ENCODE measurements at places on chromosomes 6 and 20.

DNA sequence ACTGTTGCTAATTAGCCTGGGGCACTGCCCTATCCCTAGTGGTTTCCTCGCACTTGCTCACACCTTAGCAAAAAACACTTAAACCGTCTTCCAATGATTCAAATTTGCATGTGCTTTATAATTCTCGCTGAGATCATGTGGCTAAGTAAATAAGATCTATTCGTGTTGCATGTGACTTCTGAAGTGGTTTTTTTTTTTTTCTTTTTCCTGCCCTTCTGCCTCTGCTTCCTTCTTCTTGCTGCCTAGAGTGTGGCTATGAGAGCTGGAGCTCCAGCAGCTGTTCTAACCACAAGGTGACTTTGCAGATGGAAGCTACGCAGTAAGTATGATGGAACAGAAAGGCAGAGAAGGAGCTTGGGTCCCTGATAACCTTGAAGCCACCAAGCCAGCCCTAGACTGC is 36.5 kb downstream of the SULF2 start:
- no peak for DNase-seq

- no peak for DNase-seq
Measured at GRCh38 chr6:127484212-127484863, 25.1 kb upstream of the KIAA0408 start.

- no peak for DNase-seq
Measured at GRCh38 chr6:165013701-165014100, 295.7 kb downstream of the C6orf118 start.

GRCh38 chr6:43738877-43739641 is 31.0 kb upstream of the VEGFA start:
- no peak for DNase-seq

- no peak for DNase-seq
Measured at GRCh38 chr6:54717849-54718455, 128.6 kb upstream of the FAM83B start.

DNA sequence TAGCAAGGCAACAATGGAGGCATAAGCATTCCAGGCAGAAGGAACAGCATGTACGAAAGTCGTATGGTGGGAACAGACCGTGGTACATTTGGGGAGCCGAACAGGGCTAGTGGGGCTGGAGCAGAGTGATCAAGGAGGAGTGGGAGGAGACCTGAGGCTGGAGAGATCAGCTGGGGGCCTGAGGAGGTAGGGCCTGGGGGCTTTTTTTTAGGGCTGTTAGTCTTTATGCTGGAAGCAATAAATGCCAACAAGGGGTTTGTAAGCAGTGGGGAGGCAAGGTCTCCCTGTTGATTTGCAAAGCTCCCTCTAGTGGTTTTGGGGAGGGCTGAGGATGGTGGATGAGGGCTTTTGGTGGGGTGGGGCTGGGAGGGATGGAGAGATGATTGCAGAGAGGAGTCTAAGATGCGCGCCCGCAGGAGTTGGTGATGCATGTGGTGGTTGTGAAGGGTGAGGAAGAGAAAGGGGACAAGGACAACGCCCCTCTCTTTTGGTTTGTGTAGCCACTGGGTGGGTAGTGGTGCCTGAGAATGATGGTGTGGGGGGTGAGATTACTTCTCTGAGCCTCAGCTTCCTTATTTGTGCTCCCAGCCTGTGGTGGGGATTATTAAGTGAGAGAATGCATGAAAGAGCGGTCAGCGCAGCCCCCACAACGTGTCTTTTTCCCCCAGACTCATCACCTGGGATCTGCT is 74.1 kb upstream of the TOX2 start:
- no peak for DNase-seq

DNA sequence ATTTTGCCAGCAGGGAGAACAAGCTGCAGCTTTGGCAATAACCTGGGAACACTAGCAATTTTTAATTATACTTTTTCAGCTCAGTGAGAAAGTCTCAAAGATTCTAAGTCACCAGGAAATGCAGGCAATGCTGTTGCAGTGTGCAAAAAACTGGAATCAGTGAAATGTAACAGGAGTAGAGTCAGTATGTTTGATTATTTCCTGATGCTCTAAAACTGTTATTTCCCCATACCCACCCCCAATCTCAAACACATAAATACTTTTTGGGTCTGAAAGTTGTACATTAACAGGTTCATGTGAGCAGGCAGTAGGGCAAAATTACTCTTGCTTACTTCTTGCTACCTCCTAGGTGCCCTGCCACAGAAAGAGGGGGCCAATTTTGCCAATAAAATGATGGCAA is 65.4 kb upstream of the BEND6 start:
- DNase-seq, result no peak

DNA sequence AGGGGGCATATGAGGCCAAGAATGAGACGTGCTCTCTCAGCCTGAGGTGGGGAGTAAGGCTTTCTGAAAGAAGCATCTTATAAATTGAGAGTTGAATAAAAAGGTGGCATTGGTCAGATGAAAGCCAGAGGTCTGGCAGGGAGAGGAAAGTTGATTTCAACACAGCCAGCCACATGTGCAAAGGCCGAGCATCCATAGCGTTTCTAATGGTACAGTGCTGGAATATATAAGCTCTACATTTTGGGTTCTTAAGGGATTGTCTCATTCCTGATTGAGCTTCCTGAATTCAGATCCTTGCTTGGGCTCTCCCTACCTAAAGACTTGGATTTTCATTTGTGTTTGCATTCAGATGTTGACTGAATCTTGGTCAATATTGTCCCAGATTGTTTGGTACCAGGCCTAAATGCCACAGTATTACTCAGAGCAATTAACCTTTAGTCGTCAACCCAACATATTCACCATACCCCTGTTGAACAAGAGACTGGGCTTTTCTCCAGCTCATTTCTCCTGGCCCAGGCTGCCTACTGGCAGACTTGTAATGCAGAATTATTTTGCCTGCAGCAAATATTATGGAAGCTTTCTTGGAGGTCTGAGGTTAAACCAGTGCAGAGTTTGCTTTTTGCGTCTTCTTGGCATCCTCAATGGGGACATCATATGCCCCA is 14.5 kb upstream of the BCAS1 start:
- no peak for DNase-seq

DNA sequence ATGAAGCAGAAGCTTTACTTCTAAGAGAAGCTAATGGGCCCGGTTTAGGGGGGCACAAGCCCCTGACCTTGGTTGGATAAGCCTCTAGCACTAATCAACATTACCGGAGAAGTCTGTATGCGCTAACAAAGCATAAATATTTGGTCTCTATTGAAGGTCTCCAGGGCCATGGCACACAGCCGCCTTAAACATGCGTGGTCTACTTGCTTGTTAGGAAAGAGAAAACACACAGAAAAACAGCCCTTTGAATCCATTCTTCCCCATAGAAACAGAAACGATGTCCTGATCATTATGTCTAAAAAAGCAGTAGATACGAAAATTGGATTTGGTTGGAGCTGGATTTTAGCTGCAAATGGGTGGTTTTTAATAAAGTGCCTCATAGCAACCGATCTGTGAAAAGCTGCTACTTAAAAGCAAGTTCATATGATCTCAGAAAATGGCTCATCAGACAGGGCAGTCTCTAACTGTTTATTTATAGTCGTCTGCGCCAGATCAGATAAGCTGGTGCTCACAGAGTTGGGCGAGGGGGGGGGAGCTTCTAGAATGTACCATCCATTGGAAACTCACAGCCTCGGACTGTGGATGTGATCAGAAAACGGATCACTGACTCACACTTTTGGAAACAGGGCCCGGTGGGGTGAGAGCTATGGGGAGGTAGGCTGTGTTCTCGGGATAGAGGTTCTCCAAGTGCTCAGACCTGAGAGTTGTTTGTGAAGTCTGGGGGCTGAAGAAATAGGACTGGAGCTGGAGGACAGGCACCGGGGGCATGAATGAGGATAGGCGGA is 35.3 kb upstream of the APCDD1L start:
- peak; percentile 84 for DNase-seq

GRCh38 chr20:34896086-34896621 is 19.7 kb downstream of the ACSS2 start:
- no peak for DNase-seq

GRCh38 chr6:107621229-107621937 is 131.5 kb downstream of the SOBP start:
- no peak for DNase-seq

DNA sequence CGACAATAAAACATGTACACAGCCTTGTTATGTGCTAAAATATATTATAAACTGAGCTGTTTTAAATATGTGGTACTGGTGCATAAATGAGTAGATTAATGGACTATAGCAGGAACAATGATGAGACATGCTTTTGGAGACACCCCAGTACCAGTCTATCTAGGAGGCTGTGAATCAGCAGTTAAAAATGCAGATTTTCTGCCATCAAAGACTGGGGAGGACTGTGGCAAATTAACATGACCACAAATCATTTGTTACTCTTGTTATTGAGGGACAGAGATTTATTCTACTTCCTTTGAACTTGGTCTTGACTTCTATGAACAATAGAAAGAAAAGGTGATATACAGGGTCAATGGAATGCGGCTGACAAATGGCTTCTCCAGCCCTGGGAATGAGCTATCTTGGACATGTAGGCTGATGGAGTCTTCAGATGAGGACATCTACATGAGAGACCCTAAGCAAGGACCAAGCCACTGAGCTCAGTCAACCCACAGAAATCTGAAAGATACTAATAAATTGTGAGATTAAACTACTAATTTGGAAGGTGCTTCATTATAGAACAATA is 551.7 kb upstream of the GJE1 start:
- no peak for DNase-seq

DNA sequence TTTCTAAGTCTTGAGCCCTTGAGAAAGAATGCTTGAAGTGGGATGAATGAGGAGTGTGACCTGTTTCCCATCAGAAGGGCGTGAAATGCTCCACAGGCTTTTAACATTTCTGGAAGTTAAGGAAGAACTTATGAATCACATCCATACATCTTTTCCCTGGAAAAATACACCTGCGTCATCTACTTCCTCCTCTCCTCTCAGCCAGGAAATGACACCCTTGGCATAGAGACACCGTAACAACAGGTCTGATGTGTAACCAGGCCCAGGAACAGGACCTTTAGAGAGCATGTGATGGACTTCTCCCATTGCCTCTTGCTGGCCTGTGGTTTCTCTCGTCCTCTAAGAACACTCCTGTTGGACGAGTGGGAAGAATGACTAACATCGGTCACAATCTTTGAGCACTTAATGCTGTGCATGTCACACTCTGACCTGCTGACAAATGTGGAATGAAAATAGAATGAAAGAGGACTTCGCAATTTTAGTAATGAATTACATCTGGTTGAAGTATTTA is 28.5 kb upstream of the CITED2 start:
- peak; percentile 22 for DNase-seq

- no peak for DNase-seq
Measured at GRCh38 chr6:1600764-1601157, 9.0 kb upstream of the FOXC1 start.

DNA sequence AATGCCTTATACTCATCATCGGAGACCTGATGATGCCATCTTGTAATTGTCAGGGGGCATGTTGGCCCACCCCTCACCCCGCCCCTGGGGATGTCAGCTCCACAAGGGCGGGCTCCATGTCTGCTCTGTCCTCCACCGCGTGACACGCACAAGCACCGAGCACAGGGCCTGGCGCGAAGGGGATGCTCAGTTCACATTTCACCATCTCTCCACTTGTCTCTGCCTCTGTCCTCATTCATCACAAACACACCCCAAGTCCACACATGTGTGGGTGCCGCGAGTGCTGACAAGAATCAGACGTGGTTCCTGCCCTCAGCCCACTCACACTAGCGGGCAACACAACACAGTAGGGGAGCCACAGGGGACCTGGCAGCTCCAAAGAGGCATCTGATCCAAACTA is 151.2 kb upstream of the PTPN1 start:
- DNase-seq, result no peak

DNA sequence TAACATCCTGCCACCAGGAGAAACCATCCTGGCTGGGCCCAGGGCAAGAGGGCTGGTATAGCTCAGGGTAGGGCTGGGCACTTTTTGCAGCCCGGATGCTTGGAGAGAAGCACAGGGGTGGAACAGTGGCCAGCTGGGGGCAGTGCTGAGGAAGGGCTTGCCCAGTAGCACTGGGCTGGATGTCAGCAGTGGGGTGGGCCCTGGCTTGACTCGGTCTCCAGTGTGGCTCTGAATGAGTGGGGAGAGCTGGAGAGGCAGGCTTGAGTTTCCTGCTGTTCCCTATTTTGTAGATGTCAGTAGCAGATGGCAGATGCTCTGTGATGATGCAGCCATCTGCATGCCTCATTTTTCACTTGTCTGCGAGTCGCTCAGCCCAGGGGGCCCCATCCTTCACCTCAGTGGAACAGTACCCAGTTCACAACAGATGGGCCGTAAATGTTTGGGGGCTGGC is 56.3 kb upstream of the TULP1 start:
- DNase-seq, result no peak

- no peak for DNase-seq
Measured at GRCh38 chr6:52612336-52613054, 35.6 kb upstream of the TRAM2 start.

GRCh38 chr6:157761926-157762325 is 61.1 kb upstream of the SNX9 start:
- no peak for DNase-seq

DNA sequence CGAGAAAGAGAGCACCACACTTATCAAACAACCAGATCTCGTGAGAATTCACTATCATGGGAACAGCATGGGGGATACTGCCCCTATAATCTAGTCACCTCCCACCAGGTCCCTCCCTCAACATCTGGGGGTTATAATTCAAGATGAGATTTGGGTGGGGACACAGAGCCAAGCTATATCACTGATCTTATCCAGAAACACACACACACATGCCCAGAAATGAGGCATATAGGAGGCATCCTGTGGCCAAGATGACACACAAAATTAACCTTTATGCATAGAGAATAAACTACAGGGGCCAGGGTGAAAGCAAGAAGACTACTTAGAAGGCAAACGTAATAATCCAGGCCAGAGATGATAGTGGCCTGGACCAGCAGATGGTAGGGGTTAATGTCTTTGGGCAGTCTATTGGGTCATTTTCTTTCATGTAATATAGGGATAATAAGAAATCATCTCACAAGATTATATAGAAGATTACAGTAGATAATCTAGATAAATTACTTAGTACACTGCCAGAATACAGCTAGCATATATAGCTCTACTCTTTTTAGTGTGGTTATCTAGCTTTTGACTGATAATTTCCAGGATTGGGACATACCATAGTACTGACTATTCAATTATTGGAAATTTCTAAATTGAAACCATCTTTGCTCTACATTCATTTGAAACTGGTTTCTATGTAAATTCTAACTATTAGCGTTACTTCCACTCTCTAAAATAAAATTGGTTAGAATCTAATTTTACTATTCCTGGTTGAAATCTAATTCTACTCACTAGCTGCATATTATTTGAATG is 20.0 kb downstream of the RNF144B start:
- DNase-seq, result no peak

DNA sequence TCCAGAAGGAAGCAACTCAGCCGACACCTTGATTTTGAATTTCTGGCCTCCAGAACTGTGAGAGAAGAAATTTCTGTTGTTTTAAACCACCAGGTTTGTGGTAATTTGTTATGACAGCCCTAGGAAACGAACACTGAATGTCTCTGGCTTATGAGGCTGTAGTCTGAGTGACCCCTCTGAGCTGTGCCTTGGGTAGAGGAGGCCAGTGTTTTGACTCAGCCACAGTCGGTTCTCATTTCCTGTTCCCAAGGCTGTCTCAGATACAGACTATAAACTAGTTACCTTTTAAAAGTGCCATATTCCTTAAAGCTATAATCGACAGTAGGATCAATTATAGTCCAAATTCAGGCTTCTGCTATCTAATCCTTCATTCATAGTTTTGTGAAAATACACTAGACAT is 391.2 kb upstream of the MAP3K7 start:
- no peak for DNase-seq
